Mesenchymal stem cell (in vitro differentiated cells and primary cell): ENCODE measurements at places on chromosomes 7 and 10.

DNA sequence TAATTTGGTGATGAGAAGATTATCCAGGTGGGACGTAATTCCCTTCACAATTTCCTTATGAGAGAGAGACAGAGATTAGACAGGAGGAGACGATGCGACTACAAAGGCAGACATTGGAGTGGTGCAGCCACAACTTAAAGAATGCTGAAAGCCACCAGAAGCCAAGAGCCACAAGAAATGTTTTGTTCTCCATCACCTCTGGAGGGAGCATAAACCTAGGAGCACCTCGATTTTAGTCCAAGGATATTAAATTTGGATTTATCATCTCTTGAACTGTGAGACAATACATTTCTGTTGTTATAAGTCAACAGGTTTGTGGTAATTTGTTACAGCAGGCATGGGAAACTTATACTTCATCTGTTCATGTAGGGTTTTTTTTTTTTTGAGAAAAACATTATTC, 418.9 kb downstream of the DGKB start:
- no peak for DNase-seq

GRCh38 chr10:14200698-14201544, 129.8 kb downstream of the FRMD4A start:
- DNase-seq: no peak

DNA sequence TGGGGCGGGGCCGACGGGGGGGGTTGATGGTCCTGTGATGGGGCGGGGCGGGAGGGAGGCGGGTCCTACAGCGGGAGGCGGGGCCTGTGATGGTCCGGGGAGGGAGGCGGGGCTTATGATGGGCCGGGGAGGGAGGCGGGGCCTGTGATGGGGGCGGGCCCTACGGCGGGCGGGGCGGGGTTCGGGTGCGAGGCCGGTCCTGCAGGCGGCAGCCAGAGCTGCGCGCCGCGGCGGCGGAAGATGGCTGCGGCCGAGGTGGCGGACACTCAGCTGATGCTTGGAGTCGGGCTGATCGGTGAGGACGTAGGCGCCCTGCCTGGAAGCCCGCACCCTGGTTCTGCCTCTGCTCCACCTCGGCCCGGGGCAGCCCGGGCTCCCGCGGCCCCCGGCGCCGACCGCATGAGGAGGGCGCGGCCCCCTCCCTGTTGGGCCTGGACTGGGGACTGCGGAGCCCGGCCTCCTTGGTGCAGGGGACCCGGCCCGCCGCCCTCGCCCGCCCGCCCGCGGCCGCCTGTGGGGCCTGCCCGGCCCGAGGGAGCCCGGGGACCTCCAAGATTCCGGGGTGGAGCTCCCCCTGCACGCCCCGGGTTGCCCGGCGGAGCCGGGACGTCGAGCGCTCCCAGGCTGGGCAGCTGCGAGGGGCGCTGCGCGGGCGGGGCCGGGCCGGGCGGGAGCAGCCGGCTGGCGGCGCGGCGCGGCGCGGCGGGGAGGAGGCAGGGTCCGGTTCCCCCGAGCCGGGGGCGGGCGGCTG, at the start of gene DENND10:
DENND10 (plus strand) TSS at position 211 of the 751 bp plus-strand sequence; CDS start at position 241, 30 bp downstream.
- peak; percentile 76 for DNase-seq

DNA sequence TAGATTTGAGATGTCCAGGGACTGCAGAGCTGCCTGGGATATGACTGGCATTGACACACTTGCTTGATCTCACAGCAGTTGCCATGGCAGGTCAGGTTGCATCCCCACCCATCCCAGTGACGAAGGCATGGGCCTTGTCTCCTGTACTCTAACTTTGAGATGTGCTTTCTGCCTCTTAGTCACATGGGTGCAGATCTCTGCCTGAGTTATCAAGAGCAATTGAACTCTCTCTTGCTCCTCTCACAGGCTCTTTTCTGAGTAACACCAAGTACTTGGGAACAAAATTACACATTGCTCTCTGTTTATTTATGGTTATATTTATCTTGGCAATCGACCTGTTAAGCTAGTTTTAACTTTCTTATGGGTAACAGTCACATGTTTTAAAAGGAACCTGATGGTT, 237.3 kb downstream of the NSUN6 start:
- no peak for DNase-seq

- DNase-seq: no peak
Measured at GRCh38 chr7:17171427-17171826, 127.0 kb upstream of the AHR start.

DNA sequence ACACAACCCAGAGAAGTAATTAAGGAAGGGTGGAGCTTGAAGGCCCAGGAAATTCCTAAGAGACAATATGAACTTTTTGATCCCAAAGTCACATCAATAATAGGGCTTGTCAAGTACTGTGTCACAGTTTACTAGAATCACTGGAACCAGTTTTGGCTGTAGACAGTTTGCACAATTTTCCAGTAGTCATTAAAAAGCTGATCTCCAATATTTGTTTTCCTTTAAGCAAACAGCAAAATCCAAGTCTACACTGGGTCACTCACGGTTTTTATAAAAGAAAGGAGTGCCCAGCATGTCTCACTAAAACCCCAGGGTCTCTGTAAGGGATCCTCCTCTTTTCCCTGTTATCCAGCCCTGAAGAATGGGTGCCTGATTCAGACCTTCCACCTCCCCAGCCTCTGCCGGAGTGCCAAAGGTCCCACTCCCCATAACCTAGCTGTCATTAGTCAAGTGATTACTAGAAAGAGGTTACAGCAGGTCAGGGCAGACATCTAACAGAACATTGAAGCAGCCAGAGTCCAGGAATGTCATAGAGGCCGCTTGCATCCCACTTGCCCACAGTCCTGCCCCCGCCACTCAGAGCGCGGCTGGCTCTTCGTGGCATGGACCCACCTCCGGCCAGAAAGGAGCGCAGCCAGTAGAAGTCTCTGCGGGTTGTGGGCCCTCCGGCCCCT, 552 bp downstream of the SLC25A16 start:
- no peak for DNase-seq

DNA sequence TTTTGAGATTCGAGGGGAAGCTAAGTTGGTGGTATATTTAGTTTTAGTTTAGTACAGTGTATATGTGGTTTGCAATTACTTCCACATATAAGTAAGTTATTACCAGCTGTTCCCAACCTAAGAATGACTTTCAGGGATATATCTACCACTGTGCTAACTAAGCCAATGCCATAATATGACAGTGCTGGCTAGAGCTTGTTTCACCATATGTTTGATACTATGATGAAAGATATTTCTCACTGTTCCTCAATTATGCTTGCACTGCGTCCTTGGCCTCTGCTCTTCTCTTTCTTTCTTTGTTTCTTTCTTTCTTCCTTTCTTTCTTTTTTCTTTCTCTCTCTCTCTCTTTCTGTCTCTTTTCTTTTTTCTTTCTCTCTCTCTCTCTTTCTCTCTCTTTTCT, 113.8 kb upstream of the SKAP2 start:
- DNase-seq: no peak

DNA sequence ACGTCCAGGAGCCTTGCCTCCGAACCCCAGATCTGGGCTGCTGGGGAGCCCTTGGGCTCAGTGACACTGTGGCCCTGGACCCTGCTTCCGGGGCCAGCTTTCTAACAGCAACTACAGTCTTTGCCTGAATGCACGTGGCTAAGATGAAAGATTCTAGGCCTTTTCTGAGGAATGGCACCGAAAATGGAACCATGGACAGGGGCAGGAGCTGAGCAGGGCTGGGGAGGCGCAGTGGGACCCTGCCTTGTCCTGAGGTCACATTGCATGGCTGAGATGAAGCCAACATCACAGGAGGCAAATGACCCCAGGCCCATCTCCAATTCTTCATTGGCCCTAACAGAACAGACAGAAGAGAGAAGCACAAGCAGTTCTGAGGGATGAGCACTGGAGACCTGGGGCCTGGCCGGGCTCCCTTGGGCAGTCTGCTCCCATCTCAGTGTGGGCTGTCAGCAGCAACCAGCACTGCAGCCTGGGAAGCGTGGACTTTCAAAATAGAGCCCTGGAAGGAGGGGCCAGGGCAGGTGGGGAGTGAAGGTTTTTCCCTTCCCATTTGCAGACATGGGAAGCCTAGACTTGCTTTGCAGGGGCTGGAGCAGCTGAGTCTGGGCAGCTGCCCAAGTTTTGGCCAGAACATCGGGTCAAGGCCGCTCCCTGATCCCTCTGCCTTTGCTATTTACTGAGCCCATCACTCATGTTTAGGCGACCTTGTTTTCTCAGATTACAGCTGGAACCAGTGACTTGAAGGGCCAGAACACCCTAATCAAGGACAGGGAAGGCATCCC, 114.4 kb upstream of the TCERG1L start:
- DNase-seq: no peak

GRCh38 chr10:11353006-11353896, 258.2 kb downstream of the USP6NL start:
- DNase-seq: no peak

GRCh38 chr10:73810358-73810734, 1.1 kb downstream of the NDST2 start:
- no peak for DNase-seq

DNA sequence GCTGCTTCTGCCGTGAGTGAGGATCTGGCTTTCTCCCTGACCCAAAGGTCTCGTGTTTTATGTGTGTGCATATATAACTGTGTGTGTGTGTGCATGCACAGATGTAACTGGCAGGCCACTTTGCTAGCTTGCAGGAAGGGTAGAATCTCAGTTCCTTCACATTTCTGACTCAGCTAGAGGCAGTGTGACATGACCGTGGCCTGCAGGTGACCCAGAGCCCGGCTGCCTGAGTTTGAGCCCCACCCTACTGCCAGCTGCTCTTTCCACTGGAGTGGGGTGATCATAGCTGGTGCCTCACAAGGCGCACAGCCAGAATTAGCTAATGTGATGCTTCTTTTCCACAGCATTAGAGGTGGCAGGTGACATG, 9.3 kb upstream of the MYL7 start:
- no peak for DNase-seq

- peak; percentile 28 for DNase-seq
Measured at GRCh38 chr7:66213637-66214036, 8.5 kb downstream of the TPST1 start.

DNA sequence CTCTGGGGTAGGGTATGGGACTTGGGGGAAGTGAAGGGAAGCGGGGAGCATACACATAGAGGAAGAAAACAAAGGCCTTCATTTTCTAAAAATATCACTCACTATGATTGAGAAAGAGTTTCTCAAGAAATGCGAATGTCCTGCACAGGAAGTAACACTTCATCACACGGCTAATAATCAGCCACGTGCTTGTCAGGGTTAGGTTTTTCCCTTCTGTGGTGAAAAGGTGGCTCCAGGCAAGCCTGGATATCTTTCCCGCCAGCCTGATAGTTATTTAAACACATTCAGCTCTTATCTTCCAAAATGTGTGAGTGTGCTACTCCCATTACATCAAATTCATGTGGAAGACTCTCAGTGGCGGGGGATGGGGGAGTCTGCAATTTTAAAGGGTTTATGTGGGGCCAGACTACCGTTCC, 166.4 kb upstream of the ADO start:
- peak; percentile 20 for DNase-seq

GRCh38 chr7:138204285-138204981, 128.2 kb downstream of the AKR1D1 start:
- no peak for DNase-seq

GRCh38 chr7:22202141-22202540, 154.8 kb downstream of the RAPGEF5 start:
- DNase-seq: no peak

- DNase-seq: peak; percentile 95
Measured at GRCh38 chr10:102604439-102604841, 39.8 kb upstream of the TRIM8 start.

DNA sequence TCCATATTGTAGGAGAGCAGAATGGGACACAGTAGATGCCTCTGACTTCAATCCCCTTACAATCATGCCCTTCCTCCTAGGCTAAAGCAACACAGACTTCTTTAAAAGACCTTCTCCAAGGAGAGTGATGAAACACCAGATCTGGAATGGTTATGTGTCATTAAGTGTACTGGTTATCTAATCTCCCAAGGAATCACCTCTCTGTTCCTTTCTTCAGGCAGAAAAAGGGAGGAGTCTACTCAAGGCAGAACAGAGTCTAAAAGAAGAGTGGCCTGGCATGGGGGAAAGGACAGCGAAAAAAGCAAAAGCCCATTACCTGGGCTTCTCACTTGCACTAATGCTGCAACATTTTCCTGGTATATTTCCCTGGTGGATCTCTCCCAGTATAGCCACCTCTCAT, 2.9 kb downstream of the ELMO1 start:
- no peak for DNase-seq

DNA sequence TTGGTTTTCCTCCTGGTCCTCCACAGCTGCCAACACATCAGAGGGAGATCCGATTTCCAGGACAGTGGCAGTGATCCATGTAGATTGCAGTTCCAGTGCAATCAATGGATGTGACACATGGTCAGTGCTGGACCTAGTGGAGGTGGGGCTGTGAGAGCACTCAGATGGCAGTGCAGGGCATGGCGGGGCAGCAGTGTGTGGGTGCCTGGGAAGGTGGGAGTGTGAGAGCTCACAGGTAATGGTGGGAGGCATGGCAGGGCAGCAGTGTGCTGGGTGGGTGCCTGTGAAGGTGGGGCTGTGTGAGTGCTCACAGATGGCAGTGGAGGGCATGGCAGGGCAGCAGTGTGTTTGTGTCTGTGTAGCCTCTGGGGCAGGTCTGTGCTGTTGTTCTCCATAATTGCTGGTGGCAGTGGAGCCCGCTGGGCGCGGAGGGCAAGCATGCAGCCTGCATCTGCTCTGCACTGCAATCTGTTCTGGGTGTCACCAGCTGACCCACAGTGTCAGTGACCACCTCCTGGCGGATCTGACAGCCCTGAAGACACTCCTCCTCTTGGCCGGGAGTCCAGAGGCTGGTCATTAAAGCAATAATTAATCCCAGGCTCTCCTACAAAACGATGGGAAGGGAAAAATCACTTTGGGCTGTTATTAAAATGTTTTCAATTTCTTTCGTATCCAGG, 8.6 kb upstream of the ADARB2 start:
- no peak for DNase-seq

DNA sequence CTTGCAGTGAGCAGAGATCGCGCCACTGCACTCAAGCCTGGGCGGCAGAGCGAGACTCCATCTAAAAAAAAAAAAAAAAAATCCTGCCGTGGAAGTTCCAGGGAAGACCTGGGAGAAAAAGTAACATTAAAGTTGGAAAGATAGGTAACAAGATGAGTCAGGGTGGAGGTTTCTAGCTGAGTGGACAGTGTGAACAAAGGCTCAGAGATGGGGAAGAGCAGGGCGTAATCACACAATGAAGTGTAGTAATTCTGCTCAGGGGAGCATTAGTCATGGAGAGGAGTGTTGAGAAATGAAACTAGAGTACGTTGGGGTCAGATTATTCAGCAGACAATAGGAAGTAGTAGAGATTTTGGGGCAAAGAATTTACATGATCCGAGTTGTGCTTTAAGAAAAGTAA, 21.6 kb upstream of the WASL start:
- DNase-seq: peak; percentile 41

- peak; percentile 55 for DNase-seq
Measured at GRCh38 chr10:49592726-49593563, 17.2 kb upstream of the SLC18A3 start.
